ENCODE measurements at places on chromosomes 4 and X.

DNA sequence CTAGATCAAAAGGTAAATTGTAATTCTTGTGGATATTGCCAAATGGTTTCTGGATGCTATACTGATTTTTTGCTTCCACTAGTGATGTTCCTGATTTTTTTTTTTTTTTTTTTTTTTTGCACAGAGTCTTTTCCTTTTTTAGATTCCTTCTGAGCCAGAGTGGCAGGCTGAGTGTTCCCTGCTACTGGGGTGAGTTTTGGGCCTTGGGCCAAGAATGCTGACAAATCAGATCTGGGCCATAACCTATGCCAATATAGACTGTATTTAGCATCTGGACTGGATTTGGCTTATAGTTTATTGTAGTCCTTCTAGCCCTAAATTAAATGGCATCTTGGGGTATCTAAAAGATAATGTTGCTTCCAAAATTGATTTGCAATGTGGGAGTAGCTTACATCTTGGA lies 52.8 kb downstream of the REPS2 start:
- no peak for DNase-seq

- no peak for DNase-seq
Observed at GRCh38 chrX:95383778-95384177, 1300.9 kb upstream of the DIAPH2 start.

DNA sequence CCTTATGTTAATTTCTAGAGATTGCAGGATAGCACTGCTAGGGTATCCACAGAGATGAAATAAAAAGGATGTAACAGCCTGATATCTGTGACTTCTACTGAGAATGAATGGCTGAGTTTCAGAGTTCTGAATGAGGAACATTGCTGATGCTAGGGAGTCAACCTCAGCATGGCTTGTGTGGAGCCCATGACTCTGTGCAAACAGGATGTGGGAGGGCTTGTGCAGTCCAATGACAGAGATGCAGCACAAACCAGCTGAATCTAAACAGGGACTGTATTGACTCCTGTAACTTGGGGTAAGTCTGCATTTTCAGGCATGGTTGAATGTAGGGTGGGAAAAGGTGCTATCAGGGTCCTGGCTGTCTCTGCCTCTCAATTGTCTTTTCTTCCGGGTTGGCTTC lies 5.3 kb upstream of the RASL11B start:
- no peak for DNase-seq

DNA sequence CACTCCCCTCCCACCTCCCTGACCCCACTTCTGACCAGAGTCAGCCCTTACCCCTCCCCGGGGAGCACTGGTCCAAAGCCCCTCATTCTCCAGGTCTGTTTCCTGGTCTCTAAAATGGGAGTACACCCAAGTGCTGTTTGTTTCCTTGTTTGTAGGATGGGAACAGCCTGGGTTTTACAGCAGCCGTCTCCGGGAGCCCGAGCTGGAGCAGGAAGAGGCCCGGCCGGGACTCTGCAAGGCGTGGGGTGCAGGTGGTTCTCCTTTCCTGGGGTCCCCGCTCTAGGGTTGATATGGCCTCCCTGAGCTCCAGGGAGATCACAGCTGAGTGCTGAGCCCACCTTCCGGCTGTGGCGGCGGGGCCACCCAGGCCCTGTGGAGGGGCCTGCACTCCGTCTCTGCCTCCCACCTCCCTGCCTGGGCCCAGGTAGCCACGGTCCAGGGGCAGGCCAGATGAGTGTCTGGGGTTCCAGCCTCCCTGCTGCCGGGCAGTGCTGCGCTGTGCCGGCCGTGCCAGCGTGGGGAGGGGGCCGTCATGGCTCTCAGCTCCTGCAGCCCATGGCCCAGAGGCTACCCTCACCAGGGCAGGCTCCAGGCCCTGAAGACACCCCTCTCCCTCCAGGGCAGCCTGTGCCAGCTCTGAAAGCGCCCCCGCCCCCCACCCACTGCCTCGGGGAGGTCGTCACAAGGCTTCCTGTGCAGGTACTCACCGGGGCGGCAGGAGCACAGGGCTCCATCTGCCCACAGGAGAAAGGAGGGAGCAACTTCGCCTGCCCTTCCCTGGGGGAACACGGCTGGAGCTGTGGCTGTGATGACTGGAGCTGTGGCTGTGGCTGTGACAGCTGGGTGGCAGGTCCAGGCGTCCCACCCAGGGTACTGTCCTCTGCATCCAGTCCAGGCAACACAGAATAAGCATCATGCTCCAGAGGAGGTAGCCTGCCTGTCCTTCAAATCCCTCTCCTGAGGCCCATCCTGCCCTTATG lies 98.8 kb downstream of the ADRA2C start:
- DNase-seq, result no peak

- DNase-seq, result no peak
Observed at GRCh38 chr4:89312066-89312465, 4.5 kb upstream of the GPRIN3 start.

GRCh38 chr4:144948421-144948820 lies 149.6 kb downstream of the ANAPC10 start:
- DNase-seq, result no peak

- DNase-seq, result no peak
Observed at GRCh38 chrX:129808829-129809796, 29.4 kb downstream of the SASH3 start.

- no peak for DNase-seq
Observed at GRCh38 chr4:112377171-112377570, 80.0 kb downstream of the ALPK1 start.

DNA sequence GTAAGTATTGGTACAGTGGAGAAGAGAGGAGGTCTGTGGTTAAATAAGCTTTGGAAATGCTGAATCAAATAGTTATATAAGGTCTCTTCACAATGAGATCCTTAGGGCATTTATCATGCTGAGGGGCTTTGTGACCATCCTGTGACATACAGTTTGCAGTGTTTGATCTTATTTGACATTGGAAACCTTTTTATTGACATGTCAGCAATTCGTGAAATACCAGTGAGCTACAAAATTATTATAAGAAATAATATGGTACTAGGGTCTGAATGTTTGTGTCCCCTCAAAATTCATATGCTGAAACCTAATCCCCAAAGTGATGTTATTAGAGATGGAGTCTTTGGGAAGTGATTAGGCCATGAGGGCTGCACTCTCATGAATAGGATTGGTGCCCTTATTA lies 98.4 kb downstream of the MID1IP1 start:
- DNase-seq, result no peak

GRCh38 chr4:184825141-184825895 lies 450 bp downstream of the ACSL1 start:
- DNase-seq, result peak; percentile 61

GRCh38 chrX:68273887-68274286 lies 159.4 kb downstream of the OPHN1 start:
- no peak for DNase-seq

- DNase-seq, result no peak
Observed at GRCh38 chrX:39605183-39605582, 492.6 kb downstream of the BCOR start.

GRCh38 chrX:19560611-19561010 lies 45.3 kb upstream of the MAP3K15 start:
- DNase-seq, result no peak

GRCh38 chr4:10116569-10117358 lies at the start of gene WDR1:
TSS of gene WDR1 (minus strand) at chr4:10116799. CDS start at chr4:10116666, 133 bp downstream.
- DNase-seq, result peak; percentile 89

- DNase-seq, result no peak
Observed at GRCh38 chr4:828641-829271, 2.8 kb upstream of the CPLX1 start.

DNA sequence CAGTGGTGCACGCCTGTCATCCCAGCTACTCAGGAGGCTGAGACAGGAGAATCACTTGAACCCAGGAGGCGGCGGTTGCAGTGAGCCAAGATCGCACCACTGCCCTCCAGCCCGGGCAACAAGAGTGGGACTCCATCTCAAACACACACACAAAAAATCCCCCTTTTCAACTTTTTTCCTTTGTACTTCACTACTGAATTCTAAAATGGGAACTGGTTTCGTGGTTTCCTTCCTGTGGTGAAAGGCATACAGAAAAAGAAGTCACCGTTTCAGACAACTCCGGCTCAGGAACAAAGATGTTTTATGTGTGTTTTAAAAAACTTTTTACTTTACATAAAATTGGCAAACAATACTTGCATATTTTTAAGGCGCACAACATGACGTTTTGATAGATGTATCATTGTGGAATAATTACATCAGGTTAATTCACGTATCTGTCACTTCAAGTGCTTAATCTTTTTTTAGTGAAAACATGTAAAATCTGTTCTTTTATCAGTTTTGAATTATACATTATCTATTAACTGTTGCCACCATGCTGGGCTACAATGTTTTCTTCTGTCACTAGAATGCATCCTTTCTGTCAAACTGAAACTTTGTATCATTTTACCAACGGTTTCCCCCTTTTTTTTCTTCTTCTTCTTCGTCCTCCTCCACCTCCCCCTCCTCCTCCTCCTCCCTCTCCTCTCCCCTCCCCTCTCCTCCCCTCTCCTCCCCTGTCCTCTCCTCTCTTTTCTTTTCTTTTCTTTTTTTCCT lies 186.0 kb downstream of the CRLF2 start:
- DNase-seq, result no peak

DNA sequence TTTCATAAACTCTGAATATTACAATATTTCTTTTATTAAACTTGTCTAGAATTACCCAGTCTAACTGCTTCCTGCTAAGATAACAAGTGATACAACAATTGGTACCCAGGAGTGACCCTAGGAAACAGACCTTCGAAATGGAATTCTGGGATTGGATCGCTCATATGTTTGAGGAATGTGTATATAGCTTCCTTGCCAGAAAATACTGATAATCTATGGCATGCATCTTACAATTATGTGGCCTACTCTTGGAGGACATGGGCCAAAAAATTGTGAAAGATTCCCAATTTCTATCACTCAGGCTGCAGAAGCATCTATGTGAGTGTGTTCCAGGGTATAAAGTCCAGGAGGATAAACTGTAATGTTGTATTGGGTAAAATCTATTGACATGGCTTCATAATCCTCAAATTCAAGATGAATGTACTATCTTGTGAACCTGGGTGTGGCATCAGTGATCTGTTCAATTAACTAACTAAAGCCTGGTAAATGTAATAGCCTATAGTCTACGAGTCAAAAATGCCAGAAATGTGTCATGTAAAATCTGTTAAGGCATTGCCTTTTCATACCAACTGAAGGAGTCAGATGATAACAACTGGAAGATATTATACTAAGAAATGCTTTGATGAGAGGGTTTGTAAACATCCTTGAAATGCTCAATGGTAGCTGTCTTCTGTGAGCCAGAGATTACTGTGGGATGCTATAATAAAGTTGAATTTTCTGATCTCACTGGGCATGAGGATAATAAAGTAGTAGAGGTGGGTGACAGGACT lies 1499.3 kb downstream of the PCDH7 start:
- no peak for DNase-seq

- no peak for DNase-seq
Observed at GRCh38 chr4:183838987-183839712, 66.0 kb upstream of the STOX2 start.

DNA sequence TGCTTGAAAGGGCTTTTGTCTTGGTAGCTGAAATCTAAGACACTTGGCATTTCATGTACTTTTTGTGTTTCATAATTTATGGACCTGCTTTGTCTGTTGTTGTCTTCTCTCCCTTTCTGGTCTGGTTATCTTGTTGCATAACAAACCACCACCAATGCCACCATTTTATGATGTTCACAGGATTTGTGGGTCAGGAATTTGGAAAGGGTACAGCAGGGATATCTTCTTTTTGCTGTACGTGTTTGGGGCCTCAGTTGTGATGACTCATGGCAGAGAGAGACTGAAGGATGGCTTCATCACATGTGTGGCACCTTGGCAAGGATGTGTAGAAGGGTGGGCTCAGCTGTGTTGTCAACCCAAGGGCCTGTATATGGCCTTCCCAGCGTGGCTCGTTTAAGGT lies 35.2 kb downstream of the KDM6A start:
- DNase-seq, result no peak

GRCh38 chrX:10728806-10729389 lies 108.5 kb upstream of the MID1 start:
- DNase-seq, result no peak

DNA sequence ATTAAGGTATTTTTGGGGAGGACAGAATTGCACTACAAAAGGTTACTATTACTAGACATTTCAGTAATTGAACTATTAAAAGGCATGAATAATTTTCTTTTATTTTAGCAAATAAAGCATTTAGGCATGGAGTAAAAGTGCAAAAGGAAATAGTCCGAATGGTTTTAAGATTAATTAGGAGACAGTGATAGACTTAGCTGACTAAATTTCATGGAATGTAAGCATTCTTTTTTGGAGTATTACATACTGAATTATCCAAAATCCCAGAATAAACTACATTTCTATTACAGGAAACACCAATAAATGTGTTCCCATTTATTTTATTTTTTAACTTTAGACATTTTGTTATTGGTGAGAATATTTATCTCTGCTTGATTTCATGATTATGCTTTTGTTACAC lies 30.7 kb upstream of the MAP9 start:
- DNase-seq, result no peak

DNA sequence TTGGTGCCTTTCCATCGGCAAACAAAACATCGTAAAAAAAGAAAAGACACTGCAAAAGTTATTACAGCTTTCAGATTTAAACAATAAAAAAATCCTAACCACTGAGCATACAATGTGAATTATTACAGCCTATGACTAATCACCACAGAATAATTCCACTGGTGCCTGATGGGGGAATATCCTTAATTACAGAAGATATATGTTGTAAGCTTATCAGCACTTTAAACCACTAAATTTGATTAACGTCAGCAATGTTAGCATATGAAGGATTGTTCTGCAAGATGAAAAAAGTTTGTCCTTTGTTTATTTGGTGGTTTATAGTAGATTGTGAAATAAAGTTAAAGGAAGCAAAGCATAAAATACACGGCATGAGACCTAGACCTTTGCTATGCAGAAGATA lies 210.2 kb upstream of the ADAMTS3 start:
- DNase-seq, result no peak

DNA sequence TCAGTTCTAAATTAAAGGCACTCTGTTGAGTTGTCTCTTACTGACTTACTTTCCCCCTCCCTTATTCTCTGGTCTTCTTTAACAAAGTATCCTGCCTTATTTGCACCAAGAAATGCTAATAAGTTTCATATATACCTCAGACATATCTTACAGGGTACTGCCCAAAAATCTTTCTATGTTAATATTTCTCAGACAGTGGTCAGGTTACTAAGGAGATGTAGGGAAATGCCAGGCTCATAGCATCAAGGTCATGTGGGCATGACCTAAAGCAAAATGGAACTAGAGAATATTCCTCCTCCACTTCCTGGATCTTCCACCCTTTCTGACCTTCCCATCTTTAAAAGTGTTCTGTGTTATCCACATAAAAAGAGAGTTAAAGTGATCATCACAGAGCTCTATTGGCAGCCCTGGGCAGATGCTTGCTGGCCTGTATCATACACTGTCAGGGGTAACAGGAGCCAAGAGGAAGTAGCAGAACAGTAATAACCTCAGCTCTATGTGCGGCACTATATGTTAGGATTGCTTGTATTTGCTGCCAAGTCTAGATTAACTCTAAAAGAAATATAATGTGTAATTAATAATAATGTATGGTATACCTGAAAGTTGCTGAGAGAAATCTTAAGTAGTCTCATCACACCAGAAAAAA lies 74.3 kb downstream of the IQCM start:
- no peak for DNase-seq

DNA sequence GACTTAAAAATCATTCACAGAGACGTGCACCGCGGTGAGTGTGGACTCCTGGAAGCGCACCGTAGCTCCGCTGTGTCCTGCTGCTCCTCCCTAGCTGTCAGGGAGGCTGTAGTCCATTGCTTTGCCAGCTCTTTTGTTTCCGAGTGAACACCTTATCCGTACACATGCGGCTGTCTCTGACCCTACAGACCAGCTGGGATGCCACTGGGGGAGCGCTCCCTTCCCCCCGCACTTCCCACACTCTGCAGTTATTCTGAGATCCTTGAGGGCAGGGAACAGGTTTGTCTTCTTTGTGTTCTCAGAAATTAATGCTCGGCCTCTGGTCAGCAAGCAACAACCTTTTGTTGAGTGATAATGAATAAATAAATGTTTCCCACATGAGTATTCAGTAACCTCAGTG lies 33.7 kb upstream of the MSANTD1 start:
- no peak for DNase-seq

Measured in C1 segment of cervical spinal cord (tissue), 14 donors.